ENCODE measurements at places on chromosomes 2 and 18.

DNA sequence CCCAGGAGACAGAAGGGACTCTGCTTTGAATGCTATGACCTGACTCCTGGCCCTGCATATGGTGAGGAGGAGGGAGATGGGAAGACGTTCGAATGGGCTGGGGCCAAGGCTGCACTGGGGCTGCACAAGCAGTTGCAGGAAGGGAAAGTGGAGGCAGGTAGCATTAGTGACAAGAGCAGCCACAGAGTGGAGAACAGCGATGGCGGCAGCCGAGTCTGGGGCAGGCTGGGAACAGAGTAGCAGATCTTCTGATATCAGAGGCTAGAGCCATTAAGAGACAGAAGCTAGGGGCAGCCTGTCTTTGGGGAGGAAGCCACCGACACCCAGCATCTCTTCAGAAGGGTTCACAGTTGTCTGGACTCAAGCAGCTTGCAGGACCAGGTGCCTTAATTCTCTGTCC lies 50.1 kb downstream of the ST3GAL5 start:
- no peak for DNase-seq

DNA sequence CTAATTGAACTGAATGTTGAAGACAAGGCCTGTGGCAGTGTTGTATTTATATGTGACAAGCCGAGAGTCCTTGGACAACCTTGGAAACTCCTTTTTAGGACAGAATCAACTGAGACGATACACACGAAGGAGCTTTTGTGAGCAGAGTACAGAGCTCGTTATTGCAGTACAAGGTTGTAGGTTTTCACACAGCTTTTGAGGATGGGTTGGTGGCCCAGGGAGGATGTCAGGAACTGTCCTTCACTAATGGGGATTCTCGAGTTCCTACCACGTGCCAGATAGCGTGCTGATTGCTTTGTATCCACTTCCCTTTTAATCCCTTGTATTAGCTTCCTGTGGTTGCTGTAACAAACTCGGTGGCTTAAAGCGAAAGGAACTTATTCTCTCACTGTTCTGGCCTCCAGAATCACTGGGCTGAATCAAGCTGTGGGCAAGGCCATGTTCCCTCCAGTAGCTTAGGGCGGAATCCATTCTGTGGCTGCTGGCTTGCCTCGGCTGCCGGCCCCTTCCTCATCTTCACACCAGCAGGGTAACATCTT lies 20.2 kb downstream of the INPP4A start:
- no peak for DNase-seq

GRCh38 chr2:109069331-109070194 lies 59.4 kb upstream of the SH3RF3 start:
- DNase-seq, result no peak

DNA sequence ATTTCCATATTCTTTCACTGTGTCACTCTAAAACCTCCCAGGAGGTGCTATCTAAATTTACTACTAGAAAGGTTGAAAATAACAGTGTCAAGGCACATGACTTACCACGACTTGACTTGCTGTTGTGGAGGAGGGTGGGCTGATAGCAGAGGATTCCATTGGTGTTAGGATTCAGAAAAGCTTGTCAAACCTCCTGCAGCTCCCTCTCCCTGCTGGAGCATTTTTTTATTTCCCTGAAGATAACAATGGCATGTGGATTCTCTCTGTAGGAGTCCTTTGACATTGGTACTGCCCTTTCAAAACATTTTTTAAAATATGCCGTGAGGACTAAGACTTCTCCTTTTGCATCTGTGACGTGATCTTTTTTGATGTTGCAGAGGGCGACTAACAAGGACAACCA lies 696.9 kb upstream of the GYPC start:
- no peak for DNase-seq

GRCh38 chr2:224596289-224596688 lies 11.1 kb upstream of the CUL3 start:
- DNase-seq, result no peak

- DNase-seq, result no peak
Measured at GRCh38 chr2:7552825-7553570, 635.8 kb downstream of the RNF144A start.

DNA sequence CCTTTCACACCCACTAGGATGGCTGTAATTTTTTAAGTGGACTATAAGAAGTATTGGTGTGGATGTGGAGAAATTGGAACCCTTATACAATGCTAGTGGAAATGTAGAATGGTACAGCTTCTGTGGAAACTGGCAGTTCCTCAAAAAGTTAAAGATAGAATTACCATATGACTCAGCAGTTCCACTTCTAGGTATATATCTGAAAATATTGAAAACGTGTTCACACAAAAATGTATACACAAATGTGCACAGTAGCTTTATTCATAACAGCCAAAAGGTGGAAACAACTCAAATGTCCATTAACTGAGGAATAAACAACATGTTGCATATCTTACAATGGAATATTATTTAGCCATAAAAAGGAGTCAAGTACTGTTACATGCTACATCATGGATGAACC lies 17.7 kb downstream of the TANK start:
- no peak for DNase-seq

- no peak for DNase-seq
Measured at GRCh38 chr18:60024857-60025256, 125.1 kb downstream of the PMAIP1 start.

DNA sequence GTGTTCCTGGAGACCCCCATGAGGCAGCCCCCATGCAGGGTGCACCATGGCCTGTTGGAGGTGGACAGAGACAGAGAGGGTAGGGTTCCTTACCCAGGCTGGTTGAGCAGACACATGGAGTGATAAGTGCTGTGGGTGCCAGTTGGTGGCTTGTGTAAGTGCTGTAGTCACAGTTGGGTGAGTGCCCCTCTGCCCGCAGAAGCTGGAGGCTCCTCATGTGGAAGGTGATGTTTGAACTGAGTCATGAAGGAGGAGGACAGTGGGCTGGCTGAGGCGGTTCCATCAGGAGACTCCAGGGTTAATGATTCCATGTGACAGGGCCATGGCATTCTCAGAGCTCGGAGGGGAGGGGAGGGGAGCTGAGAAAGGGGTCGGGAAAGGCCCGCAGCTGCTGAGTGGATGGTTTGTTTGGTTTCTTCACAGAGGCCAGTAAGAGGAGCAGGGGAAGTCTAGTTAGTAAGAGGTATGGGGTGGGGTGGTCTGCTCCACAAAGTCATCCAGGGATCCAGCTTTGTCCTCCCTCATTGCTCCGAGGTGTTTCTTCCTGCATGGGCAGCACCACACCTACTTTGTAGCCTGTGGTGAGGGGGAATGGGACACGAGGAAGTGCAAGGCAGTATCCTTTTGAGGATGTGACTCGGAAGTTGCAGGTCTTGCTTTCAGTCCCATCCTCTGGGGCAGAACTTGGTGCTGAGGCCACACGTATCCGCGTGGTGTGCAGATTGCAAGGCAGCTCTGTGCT lies 13.6 kb downstream of the IMPA2 start:
- no peak for DNase-seq
